NCI-H1105 treated with DMSO at 0.1 percent for 48 hours (cell line): ENCODE measurements at places on chromosomes 4 and X.

DNA sequence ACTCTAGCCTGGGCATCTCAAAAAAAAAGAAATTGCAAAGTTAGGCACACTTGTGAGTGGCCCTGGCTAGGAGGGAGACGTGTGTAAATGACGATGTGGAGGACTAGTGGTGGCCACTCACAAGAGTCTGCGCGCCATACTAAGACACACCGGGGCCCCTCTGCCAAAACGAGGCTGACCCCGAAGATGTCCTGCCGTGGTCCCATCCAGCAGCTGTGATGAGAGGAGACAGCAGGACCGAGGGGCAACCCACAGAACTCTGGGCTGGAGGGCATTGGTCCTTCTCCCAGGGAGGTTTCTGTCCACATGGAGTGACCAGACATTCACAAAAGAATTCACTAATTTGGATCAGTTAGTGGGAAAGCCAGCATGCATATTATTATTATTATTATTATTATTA is 47.4 kb downstream of the NOP14 start:
- DNase-seq = no peak

- DNase-seq = no peak
These were observed 54.4 kb upstream of the HGFAC start for GRCh38 chr4:3387154-3387942.

DNA sequence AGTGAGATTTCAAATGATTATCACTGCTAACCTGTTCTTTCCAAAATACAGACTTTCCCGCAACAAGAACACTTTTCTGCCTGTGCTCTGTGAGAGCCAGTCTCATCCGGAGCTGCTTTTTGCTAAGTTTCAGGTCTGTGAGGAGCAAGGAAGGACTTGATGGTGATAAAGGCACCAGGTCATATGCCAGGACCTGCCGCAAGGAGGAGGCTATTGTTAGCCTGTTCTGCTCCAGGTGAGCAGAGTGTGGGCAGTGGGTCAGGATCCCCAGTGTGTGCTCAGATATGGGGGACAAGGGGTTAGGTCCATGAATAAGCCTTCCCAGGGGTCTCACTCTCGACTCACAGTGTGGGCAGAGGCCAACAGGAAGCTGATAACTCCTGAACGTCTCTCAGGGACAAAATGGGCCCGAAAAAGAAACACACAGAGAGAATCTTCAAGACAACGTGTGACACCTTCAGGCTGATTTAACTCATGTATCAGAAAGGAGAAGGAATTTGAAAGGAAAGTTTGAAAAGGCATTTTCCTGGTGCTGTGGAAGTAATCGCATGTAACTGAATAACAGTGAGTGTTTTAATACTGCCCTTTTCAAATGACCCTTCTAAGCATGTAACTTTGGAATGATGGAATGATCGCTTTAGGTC is 57.7 kb upstream of the PDLIM3 start:
- DNase-seq = no peak

- no peak for DNase-seq
These were observed 7.6 kb downstream of the CXCL13 start for GRCh38 chr4:77613267-77613666.

DNA sequence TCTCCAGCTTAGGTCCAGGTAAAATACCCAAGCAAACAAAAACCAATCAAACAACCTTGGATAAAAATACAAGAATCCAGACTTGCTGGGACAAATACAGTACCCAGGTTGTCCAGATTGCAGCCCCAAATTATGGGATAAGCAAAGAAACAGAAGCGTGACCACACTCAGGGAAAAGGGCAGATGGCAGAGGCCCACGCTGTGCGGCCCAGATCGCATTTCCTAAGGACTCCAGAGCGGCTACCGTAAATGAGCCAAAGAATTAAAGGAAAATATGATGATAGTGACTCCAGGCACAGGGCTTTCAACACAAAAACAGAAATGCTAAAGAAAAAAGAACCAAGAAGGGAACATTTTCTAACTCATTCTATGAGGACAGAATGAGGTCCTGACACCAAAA is 50.3 kb downstream of the FGFRL1 start:
- DNase-seq = no peak

GRCh38 chrX:28408017-28408723 is 179.1 kb upstream of the IL1RAPL1 start:
- no peak for DNase-seq
